Thoracic aorta (tissue), 2 donors: ENCODE measurements at places on chromosomes 4 and X.

DNA sequence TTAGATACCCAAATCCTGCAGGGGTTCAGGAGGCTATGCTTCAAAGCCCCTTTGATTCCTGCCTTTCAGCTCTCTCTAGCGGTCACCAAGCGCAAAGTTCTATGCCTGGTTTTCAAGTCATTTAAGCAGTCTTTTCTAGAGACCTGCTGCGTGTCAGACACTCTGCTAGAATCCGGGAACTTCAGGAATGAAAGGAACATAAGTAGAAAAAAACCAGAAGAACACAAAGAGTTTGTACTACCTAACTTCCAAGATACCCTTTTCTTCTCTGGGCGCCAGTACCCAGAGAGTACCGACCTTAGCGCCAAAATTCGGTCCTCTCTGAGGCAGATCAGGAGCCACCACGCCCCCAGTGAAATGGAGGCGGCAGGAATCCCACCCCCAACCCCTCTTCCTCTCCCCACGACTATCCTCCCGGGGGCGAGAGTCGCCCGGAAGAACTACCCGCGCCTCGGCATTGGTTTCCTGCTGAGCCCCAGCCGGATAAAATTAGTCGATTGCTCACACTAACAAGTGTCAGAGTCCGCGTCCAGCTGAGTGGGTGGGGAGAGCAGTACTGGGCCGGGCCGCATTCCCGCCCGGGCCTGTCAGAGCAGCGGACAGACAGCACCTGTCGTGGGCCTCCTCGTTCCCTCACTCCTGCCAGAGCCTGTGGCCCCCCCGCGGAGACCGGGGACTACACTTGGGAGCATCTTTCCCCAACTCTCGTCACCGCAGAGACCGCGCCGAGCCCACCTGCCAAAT is 78.8 kb downstream of the RLIM start:
- DNase-seq = peak; percentile 28

GRCh38 chr4:177393236-177393635 is 49.0 kb downstream of the AGA start:
- no peak for DNase-seq

DNA sequence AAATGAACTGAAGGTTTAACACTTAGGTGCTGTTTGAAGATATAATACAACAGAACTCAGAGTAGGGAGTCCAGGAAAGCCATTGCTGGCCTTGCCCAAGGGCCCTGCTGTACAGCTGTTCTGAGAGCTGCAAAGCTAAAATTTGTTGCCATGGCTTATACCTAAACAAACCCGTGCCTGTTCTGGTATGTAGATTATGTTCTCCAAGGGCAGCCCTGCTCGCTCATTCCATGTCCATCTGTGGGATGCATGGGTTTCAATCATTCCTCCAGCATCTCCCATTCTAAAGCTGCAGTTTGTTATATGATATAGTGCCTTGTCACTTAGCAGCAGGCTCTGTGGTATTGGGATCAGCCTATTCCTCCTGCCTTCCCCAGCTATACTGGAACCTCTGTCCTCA is 80.8 kb upstream of the BMPR1B start:
- DNase-seq = no peak

DNA sequence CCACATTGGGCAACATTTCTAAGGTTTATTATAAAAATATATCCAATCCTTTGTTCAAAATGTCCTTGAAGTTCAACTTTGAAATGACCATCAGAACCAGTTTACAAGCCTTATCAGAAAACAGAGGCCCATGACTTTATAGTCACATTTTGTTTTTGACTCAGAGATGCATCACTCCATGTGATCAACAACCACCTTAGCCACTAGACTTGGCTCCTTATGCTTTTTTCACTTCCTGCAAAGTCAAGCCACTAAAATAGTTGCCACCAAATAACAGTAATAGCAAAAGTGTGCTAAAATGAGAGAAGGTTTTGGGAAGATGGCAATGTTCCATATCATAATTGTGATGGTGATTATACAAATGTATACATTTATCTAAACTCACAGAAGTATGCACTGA is 181.7 kb downstream of the MAML3 start:
- DNase-seq = no peak

DNA sequence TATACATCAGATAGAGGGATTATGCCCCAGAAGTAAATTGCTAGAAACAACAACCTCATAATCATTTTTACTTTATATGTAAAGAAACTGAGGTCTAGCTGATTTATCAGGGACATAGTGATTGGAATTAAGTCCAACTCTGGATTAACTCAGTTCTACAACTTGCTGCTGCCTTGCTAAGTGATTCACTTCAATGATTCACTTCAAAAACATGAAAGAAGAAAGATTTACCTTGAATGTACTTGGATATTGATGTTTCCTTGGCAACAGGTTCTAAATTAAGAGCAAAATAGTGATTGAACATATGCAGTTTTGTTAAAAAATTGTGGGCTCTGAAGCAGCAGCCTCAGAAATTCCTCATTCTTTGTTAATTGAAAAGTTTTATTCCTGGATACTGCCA is 99.8 kb upstream of the H2AZ1 start:
- DNase-seq = no peak

- DNase-seq = no peak
These were observed 8.7 kb upstream of the MSANTD1 start for GRCh38 chr4:3239998-3240920.

DNA sequence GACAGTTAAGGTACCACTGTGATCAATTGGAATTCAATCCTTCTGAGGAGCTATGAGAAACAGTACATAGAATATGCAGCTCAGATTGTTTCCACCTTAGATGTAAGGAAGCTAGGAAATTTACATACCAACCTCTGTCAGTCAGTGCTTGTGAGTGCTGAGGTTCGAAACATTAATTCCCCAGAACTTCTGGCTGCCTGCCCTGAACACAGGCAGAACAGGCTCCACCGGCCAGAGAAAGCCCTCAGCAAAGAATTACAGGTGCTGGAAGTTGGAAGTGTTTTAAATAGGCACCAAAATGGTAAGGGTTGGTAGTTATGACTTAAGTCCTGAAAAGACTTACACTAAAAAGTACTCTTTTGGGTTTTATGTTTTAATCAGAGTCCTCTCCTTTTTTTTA is 651.8 kb downstream of the C4orf33 start:
- no peak for DNase-seq

GRCh38 chr4:184475096-184475461 is 729 bp upstream of the IRF2 start:
- peak; percentile 42 for DNase-seq
